ENCODE measurements at places on chromosomes 4 and X.

DNA sequence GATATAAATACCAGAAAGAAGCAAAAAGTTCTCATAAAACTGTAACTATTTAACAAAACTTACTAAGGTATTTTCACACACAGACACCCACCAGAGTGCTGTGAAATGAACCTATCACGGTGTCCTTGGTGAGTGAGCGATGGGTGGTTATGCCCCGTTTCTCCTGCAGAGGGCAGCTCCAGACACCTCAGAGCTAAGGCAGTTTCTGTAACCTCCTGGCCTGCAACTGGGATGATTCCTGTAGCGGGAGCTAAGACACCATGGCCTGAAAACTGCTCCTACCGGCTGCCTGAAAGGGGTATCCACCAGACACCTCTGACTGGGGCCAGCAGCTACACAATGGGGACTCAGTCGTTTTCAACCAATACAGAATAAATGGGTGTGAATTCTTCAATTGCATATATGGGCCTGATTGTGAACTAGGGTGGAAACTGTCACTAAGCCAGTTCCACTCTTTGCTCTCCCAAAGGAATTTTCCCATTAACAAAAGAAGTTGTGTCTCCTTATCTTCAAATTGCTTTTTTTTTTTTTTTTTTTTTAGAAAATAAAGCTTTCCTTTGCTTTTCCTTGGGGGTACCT lies 2375.8 kb upstream of the TENM3 start:
- DNase-seq = peak; percentile 22

DNA sequence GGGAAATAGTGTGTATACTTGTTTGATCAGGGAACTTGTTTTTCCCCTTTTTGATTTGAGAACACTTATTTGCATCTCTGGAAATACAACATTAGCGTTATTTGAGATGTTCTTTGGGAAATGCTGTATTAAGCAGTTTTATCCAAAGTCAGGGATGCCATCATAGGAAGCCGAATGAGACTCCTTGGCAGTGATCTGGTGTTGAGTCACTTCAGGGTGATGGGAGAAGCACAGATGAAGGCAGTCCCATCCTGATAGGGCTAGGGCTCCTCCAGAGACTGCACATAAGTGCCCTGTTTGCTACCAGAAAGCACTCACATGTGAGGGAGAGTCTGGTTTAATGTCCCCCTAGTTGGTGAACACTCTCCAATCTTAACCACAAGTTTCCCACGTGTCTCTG lies 62.3 kb downstream of the IL1RAPL1 start:
- no peak for DNase-seq

GRCh38 chr4:38516190-38516589 lies 147.8 kb upstream of the KLF3 start:
- no peak for DNase-seq

GRCh38 chrX:69323786-69324720 lies 158.8 kb upstream of the PJA1 start:
- no peak for DNase-seq

DNA sequence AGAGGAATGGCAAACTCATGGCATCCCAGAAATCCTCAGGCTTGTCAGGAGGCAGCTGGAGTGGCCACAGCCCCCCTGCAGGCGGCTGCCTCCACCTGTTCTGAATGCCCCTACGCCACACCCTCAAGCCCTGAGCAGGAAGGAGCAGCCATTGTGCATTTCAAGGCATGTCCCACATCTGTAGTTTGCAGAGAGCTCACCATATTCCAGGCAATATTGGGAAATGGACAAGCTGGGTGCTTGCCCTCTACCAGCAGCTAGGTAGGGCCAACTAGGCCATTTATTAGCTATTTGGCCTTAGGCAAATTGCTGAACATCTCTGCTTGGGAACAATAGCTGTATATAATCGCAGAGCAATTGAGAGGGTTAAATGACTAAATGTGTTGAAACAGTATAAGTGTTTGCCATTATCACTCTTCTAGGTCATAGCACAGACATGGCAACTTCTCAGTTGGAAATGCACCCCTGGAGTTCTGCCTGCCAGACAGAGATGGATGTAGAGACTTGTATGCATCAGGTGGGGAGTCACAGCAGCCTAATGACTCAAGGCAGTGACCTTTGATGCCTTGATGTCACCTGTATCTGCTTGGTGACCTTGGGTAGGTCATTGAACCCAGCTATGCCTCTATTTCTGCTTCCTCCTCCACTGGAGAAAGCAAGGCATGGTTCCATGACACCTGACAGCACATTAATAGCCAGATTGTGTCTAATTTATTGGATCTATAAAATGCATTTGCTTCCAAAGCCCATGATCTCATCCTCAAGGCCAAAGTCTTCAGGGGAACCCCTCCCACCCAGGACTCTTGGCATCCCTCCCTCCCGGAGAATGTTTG lies 52.8 kb downstream of the FHDC1 start:
- DNase-seq = no peak

Measured in astrocyte of the spinal cord (primary cell).